ENCODE measurements at places on chromosomes 4 and X.

DNA sequence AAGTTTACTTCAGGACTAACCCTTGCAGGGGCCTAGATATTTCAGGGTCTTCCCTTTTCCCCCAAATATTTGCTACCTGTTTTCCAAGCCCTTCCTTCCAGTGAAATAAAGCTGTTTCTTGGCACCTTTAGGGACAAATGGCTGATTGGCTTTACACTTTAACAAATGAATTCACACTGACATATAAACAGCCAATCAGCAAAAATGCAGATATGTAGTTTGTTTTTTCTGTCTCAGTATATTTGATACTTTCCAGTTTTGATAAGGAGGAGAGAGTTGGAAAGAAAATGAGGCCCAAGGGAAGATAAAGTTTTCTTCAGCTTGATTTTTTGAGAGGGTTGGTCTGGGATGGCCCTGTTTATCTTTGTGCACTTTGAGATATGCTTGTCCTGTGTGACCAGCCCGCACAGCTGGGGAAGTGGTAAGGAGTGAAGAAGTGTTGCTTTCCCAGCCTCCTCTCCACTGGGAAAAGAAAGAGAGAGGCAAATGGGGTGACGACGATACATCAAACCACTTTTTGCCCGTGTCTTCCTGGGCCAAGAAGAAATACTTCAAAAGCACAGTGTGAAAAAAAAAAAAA lies 67.5 kb downstream of the MGST2 start:
- no peak for DNase-seq

GRCh38 chr4:58739275-58739674 lies 1629.1 kb upstream of the IGFBP7 start:
- DNase-seq = no peak

DNA sequence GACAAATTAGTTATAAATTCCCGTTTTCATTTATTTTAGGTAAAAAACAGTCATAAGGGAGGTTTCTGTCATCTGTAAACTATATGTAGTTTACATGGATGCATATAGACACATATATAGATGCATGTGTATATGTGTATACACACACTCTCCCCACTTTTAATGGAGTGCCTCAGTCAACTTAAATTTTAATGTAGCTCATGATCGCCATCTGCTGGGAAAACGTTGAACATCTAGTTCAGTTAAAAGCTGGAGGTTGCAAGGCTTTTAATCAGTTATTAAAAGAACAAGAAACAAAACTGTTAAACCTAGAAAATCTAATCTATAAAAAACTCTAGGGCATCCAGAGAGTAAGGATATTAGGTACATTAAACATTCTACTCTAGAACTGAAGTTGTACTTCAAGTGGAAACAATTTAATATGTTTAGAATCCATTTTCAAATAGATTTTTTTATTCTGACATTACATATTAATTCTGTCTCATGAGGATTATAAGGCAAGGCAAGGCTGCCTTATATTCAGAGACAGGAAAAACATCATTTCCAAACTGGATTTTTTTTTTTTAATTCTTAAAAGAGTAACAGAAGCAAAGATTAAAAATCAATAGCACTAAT lies 122.6 kb downstream of the SHISA3 start:
- DNase-seq = no peak

DNA sequence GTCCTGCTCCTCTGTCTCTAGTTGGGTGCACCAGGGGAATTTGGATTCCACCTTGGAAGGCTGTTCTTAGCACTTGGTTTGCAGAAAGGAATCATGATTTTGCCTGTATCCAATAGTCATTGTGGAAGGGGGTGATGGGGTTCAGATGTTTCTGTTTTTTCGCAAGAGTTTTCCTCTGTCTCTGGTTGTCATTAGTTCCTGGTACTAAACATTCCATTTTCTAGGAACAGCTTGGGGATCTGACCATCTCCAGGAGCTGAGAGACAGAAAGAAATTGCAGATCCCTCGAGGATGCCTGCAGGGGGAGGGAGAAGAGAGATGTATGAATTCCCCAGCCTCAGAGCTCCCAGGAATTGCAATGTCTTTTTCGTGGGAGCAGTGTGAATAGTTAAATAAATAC lies 70.9 kb downstream of the CYTL1 start:
- DNase-seq = no peak

DNA sequence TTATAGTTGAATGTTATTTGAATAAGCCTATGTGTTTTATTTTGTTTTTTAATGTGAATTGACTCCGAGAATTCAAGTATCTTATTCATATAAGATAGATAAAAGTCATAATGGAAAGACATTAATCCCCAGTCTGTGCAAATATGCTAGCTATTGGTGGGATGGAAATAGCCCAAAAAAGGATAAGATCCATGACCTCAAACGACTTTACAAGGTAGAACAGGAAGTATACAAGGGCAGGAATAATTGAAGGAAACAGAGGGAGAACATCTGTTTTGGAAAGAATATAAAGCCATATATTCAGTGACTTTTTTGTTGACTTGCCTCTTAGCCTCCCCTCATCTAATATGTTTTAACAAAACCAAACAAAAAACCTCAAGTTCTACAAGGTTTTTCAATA lies 9.0 kb downstream of the ABCE1 start:
- DNase-seq = no peak

DNA sequence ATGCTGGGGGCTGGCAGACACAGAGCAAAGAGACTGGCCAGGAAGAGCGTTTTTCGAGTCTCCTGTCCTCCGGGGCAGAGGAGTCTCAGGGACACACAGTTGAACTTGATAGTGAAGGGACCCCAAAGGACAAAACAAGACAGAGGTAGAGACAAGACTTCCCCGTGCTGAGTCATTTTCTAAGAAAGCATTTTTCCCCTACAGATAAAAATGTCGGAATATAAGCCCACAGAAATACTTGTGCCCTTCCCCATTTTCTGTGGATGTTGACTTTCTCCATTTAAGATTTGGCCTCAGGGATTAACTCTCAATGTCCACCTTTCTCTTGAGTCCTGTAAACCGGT lies 523 bp upstream of the BTK start:
- DNase-seq = no peak

- DNase-seq = no peak
Observed at GRCh38 chrX:68795741-68796140, 33.1 kb upstream of the EFNB1 start.

- DNase-seq = no peak
Observed at GRCh38 chr4:98610926-98611676, 47.3 kb downstream of the TSPAN5 start.

GRCh38 chrX:4091046-4091760 lies 377.8 kb upstream of the PRKX start:
- no peak for DNase-seq

GRCh38 chrX:100418556-100418955 lies 8.5 kb upstream of the PCDH19 start:
- no peak for DNase-seq

GRCh38 chr4:186061921-186062320 lies 7.0 kb upstream of the TLR3 start:
- no peak for DNase-seq

GRCh38 chr4:1851160-1851559 lies 4.8 kb downstream of the LETM1 start:
- DNase-seq = no peak
